ENCODE measurements at places on chromosomes 3 and 15.

GRCh38 chr3:6739288-6739687, 121.6 kb upstream of the GRM7 start:
- no peak for DNase-seq

DNA sequence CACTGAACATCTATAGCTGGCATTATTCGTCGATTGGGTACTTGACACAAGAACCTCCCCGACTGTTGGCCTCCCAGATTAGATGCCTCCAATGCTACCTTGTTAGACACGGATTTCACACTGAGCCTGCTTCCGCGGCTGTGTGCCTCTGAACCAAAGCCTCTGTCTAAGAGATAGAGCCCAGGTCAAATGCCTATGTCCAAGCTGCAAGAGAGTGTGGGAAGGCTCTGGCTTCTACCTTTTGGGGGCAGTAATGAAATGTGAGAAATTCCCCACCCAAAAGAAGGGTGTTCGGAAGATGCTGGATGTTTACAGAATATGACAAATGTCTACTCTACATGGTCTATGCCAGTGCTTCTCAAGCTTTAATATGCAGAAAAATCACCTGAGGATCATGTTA, 2.0 kb upstream of the RPUSD2 start:
- DNase-seq: no peak

GRCh38 chr3:16818194-16818593, 66.6 kb upstream of the PLCL2 start:
- no peak for DNase-seq

DNA sequence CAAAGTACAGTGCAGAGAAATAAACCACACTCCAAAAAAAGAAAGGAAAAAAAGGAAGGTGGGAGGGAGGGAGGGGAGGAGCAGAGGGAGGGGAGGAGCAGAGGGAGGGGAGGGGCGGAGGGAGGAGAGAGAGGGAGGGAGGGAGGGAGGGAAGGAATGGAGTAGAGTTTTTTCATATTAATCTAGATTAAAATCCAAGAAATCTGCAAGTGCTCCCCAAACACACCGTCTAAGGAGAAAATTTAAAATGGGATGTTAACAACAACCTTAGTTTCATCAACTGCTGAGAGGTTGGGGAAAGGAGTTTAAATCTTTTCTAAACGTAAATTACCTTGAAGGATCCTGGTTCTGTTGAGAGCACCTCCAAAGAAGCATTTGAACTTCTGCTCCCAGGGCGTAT, 6.6 kb downstream of the FSIP1 start:
- no peak for DNase-seq

DNA sequence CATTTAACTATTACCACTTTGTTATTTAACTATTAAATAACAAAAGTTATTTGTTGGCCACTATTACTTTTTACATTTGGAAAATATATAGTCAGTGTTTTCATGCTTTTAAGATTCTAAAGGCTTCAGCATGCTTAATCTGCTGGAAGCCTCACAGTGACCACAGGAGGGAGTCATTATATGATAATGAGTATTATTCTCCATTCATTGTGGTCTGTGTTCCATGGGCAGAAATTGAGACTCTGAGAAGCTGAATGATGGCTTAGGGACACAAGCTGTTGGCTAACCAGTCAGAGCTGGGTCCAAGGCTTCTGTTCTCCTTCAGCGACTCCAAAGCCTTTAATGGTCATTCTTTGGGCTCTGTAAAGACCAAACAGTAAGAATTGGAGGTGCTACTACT, 64.7 kb downstream of the BFSP2 start:
- no peak for DNase-seq

GRCh38 chr15:93252780-93253179, 163.8 kb upstream of the RGMA start:
- no peak for DNase-seq

All from activated T-helper 1 cell treated with anti-CD3 and anti-CD28 coated beads, Interleukin-2, amount 50 U/mL, for 16 hours (primary cell).